Activated CD8-positive, alpha-beta T cell treated with anti-CD3 and anti-CD28 coated beads, Interleukin-2, amount 10 ng/mL, durations not matched to agents 7 days and 5 days (primary cell): ENCODE measurements at places on chromosomes 4 and X.

DNA sequence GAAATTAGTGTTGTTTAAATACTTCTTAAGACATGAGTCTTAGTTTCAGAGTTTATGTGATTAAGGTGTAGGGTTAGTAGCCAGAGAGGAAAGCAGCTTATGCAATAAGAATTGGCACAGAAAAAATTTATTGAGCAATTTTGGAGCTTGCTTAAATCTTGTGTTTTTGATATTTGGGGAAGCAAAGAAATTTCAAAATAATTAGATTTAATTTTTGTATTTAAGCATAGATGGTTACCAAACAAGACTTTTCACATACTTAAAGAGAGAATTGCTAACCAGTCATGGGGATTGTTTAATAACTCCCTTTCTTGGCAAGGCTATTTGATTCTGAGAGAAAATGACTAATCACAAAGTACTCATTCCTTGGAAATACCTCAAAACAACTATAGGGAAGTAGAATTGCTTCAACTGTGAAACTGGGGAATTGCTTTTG, 202.0 kb upstream of the GRID2 start:
- no peak for DNase-seq

DNA sequence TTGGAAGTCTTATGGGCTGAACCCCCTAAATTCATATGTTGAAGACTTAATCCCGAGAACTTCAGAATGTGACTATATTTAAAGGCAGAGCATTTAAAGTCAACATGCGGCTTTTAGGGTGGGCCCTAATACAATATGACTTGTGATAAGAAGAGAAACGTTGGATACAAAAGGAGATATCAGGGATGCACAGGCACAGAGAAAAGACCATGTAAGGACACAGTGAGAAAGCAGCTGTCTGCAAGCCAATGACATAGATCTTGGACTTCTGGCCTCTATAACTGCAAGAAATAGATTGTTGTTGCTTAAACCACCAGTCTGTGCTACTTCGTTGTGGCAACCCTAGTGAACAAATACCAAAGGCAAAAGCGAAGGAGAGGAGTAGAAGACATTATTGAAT, 42.2 kb downstream of the GABRG1 start:
- DNase-seq = no peak

- DNase-seq = no peak
Observed at GRCh38 chr4:174425669-174426068, 96.6 kb downstream of the HPGD start.

GRCh38 chr4:76600447-76600846, 165.4 kb downstream of the SHROOM3 start:
- DNase-seq = no peak

- no peak for DNase-seq
Observed at GRCh38 chr4:71275004-71275403, 63.8 kb upstream of the SLC4A4 start.

DNA sequence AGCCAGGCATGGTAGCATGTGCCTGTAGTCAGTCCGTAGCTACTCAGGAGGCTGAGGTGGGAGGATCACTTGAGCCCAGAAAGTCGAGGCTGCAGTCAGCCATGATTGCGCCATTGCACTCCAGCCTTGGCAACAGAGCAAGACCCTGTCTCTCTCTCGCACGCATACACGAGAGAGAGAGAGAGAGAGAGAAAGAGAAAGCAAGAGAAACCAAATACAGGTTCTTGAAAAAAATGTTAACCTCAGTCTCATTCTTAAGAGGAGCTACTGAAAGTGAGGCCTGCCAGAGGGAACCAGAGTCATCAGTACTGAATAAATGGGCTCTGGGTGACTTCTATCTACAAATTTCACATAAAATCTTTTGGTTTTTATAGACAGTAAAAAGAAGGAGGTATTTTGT, 42.9 kb downstream of the KIAA0232 start:
- peak; percentile 22 for DNase-seq

- peak; percentile 31 for DNase-seq
Observed at GRCh38 chrX:136694431-136695087, 46.6 kb downstream of the CD40LG start.

DNA sequence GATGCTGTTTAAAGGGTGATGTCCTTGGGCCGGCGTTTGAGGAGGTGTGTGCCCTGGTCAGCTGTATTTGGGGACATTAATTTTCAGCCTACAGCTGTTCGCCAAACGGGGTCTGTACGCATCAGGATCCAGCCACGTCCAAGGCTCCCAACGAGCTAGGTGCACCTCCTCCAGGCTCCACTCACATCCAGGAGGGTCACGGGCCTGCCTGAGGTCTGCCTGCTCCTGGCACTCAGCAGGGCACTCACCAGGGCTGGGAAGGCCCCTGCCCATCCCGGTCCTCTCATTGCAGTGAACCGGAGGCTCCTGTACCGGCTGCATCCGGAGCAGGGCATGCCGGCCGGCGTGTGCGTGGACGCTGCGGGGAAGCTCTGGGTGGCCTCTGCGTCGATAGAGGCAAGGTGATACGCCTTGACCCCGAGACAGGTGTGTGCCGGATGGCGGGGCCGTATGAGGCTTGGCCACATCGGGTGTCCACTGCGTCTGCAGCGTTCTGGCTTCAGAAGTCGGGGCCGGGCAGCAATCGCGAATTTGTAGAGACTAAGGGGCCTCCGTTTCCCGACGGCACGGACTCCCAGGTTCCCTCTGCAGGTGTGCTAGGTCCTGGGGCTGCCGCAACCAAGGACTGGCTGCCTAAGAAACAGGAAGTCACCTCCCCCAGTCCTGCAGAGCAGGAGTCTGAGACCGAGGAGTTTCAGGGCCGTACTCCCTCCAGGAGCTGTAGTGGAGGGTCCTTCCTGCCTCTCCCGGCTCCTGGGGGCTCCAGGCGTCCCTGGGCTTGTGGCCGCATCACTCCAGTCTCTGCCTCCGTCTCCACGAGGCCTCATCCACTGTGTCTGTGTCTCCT, 27.5 kb upstream of the PLCXD1 start:
- no peak for DNase-seq

- DNase-seq = no peak
Observed at GRCh38 chrX:13180807-13181206, 136.4 kb upstream of the FAM9C start.

DNA sequence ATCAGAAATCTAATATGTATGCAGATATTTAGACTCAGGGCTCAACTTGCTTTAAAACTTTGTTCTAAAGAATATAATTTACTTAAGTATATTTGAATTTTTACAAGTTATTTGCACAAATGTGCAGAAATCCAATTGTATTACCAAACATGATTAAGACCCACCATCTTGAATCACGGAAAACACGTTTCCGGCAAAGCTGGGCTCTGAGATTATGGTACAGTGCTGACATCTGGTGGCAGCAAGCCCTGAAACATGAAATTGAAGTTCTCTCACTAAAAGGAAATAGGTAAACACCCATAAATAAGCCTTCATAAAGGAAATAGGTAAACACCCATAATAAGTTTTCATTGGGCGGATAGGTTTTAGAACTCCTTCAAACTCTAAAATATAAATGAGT, 98.3 kb upstream of the MAOA start:
- DNase-seq = peak; percentile 65

DNA sequence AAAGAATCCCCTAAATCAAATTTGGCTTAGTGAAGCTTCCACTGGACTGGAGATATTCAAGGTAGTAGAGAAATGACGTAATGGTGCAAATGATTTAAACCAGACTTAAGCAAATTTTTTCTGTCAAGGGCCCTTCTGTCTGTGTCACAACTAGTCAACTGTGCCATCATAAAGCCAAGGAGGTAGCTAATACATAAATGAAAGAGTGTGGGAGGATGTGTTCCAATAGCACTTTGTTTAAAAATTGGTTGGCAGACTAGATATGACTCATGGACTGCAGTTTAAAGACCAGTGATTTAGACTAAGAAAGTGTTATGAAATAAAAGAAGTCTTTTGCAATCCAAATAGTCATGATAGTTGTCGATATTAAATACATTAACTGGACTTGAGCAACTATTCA, 24.3 kb upstream of the TEX13C start:
- DNase-seq = no peak

DNA sequence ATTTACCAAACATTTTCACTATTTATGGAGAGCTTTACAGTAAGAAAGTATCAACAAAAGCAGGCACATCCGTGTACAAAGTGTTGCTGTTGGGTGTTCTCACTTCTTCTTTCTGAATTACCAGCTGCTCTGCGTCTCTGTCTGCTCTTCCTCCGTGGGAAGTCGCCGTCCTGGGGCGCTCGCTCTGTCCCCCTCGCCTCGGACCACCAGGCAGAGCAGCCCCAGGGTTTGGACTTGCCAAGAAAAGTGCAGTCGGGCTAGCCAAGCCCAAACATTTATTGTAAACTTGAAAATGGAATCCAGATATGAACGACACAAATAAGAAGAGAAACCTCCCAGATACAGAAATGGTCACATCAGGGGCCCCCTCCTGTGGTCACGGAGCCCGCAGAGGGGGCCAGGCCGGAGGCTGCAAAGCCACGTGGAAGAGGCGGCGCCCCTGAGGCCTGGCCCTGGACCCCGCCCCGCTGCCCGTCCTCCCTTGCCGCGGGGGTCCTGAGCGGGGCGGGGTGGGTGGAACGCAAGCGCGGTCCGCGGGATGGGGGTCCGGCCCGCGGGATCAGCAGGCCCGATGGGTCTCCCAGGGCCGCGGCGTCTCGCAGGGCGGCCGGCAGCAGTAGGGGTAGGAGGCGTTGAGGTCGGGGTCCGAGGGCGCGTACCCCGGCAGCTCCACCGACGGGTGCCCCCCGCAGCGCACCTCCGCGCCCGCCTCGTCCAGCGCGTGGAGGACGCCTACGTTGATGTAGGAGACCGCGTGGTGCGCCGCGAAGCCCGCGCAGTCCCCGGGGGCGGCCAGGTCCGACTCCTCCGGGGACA, 1.5 kb downstream of the TMEM271 start:
- DNase-seq = no peak

GRCh38 chrX:86121916-86122315, 26.3 kb upstream of the DACH2 start:
- no peak for DNase-seq

GRCh38 chr4:154492288-154492687, 689 bp upstream of the DCHS2 start:
- no peak for DNase-seq

- no peak for DNase-seq
Observed at GRCh38 chrX:155434906-155435743, 23.3 kb downstream of the F8A3 start.

DNA sequence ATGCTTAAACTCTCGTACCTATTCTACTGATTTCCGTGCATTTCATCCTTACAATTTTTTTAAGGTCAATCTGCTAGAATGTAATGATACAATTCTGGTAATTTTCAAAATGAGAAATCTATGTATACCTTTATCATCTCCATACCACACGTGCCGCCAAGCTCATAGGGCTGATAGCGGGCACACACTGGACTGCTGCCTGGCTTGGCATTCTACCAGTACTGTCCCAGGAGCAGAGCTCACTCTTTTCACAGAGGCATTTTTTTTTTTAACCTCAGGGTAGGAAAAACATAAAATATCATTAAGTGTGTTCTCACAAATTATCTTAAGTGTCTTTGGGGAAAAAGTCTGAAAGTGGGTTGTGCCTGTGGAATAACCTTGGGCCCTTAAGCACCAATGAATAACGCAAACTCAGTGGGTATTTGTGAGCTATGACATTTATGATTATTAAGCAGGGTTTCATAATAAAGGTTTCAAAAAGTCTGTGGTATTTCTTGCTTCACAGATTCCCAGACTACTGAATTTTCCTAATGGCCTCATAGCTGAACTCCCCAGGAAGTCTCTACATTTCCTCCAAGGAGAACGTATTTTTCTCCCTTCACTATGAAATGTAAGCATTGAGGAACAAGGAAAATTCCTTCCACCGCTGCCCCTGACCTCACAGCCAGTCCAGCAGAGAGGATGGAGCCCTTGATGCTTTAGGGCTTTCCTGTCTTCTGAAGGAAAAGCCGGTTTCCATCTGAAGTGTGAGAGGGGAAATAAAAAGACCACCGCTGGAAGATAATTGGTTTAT, 125.2 kb downstream of the ELOVL6 start:
- DNase-seq = no peak

DNA sequence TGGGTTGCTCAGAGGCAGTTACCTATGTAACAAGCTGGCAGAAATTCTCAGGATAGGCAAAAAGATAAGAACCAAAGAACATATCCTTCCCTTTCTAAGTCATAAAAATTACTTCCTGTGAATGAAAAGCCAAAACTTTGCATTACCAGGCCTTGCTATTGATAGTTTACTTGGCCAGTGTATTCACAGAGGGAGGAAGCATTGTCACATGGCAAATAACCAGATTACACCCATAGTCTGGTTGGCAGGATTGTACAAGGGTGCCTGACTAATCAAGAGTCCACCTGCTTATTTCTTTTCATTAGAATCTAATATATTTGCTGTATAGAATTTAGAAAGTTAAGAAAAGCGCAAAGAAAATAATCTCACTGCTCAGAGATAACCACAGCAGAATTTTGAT, 14.1 kb downstream of the XIAP start:
- no peak for DNase-seq

GRCh38 chr4:73648478-73648877, 28.2 kb upstream of the RASSF6 start:
- no peak for DNase-seq

- no peak for DNase-seq
Observed at GRCh38 chr4:161828061-161828460, 335.7 kb downstream of the FSTL5 start.

DNA sequence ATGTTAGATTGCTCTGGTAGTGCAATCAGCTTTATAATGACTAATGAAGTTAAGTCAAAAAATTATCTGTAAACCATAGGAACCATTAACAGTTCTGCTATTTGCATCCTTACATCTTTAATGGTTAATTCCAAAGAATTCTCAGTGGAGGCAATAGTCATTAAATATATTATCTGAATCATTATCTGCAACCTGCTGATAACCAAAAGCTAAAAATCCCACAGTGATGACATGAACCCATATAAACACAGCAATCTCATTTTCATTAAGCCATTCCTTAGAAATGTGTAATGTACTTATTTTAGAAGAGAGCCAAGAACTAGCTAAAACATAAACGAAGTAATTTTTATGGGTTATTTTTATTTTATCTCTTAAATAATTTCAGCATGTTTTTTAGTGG, 60.2 kb downstream of the MAGEB16 start:
- no peak for DNase-seq

DNA sequence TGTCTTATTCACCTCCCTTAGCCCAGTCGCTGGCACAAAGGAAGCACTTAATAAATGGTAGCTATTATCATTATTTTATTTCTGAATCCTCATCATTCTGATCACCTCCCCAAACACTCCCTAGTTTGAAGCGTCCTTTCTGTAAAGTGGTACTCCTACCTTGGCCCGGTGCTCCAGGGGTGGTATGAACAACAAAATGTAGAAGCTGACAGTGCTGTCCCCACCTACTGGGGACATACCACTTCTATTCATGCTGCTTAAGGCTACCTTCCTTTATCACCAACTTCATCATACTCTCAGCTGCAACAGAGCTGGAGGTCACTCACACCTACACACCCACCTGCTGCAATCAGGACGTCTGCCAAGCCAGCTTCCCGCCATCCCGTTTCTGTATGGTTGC, 40.8 kb upstream of the APLN start:
- DNase-seq = no peak
